Frontal cortex (tissue), 4 donors: ENCODE measurements at places on chromosomes 16 and 17. TPM values are rescaled to one million over a fixed set of nuclear protein-coding genes. Genes with fewer than 3 reads are reported as not detected.

GRCh38 chr16:51106535-51106934 is 44.5 kb downstream of the SALL1 start:
- no peak for DNase-seq

DNA sequence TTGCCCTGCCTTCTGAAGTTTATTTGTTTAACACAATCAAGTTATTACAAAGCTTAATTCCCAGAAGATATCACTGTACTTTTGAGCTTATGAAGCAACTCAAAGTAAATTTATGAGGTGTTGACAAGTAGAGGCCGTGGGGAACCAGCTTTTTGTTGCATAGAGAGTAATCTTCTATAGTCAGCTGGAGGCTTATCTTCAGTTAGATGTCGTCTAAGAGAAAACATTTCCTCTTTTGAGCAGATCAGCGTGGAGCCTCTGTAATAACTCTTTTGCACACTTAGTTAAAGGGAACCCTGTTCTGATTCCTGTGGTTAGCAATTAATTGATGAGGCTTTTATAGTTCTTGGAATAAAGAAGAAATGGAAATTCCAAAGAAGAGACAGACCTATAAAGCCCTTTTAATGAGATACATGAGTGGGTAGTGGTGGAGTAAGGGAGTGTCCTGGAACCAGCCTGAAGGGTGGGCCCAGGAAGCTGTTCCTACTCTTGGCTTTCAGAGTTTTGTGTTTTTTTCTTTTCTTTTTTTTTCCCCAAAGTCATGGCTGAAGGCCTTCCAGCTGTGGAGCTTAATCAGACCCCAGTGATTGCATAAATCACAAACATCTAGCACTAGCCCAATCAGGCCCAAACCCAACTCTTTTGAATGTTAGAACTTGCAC is 28.9 kb upstream of the MAP3K14 start:
- no peak for DNase-seq

DNA sequence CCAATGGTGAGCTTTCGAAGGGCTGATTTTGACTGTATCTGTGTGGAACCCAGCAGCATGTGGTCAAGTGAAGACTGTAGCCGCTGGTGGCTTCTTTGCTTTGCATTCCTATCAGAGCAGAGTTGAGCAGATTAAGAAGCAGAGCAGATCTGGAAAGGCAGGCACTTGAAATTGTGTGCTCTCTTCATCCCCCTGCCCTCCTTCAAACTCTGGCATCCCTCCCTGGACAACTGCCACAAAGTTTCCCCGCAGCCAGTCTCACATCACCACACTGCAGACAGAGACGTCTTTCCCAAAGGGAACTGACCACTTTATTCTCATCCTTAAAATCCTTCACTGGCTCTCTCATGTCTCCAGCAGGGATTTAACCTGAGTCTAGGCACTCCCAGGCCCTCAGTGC is 237.1 kb upstream of the DYNLRB2 start:
- no peak for DNase-seq

The TP53TG3C gene
- not detected for total RNA-seq
